Activated naive CD4-positive, alpha-beta T cell treated with anti-CD3 and anti-CD28 coated beads for 36 hours (primary cell): ENCODE measurements at places on chromosomes 6 and 20. TPM values are rescaled to one million over a fixed set of nuclear protein-coding genes. Genes with fewer than 3 reads are reported as not detected.

Gene EGFL8
- 6.1 TPM for total RNA-seq

Gene LY6G6F
- not detected for total RNA-seq

Gene MLN
- total RNA-seq: not detected

Gene TRIM10
- total RNA-seq: 0.25 TPM

Gene GSTA3
- total RNA-seq: not detected

Gene TNFRSF6B
- total RNA-seq: not detected

Gene TP53TG5
- total RNA-seq: 0.59 TPM

Gene EEF1A2
- 0.12 TPM for total RNA-seq

Gene ULBP1
- 2.8 TPM for total RNA-seq

Gene IMPG1
- not detected for total RNA-seq

Gene GPX6
- not detected for total RNA-seq

Gene TINAG
- total RNA-seq: not detected

Gene BTBD3
- 8.2 TPM for total RNA-seq

Gene NHLRC1
- total RNA-seq: 0.10 TPM
